Left renal cortex interstitium (tissue), 4 donors: ENCODE measurements at places on chromosomes 7 and 10. TPM values are rescaled to one million over a fixed set of nuclear protein-coding genes. Genes with fewer than 3 reads are reported as not detected.

STAMBPL1 gene
- polyA plus RNA-seq, result 2.2 TPM

HOXA9 gene
- polyA plus RNA-seq, result 113 TPM

PIP gene
- polyA plus RNA-seq, result not detected

DNA sequence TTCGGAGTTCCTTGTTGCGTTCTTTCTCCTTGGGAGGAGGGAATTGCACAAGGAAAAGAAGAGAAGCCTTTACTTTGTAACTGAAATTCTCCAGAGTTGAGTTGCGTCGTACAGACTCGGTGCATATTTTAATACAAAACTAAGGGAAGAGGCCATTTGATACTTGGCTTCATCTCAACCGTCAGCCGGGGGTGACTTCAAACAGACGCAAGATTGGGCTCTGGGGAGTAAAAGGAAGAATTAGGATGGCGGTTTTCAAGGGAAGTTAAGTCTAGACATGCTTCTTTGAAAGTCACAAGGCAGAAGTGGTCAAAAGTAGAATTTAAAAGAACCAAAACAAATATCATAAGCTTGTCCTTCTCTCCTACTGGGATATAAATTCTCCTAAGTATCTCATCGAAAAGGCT is 1.6 kb downstream of the PRR15 start:
- no peak for DNase-seq

DNA sequence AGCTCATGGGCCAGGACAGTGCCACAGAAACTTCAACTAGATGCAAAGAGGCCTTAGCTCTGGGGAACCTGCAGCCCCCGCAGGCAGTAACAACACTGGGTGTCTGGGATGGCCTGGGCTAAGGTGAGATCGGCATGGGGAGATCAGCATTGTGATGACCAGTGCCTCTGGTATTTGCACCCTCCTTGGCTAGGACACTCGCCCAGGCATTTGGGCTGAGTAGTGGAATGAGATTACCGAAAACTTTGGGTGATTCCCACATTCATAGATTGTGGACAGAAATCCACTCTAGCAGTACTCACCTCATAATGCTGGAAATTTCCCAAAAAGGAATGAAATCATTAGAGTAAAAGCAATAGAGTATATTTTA is 70.6 kb upstream of the ZMIZ2 start:
- no peak for DNase-seq

GRCh38 chr10:24054421-24054820 is 154.5 kb upstream of the KIAA1217 start:
- DNase-seq, result no peak

DNA sequence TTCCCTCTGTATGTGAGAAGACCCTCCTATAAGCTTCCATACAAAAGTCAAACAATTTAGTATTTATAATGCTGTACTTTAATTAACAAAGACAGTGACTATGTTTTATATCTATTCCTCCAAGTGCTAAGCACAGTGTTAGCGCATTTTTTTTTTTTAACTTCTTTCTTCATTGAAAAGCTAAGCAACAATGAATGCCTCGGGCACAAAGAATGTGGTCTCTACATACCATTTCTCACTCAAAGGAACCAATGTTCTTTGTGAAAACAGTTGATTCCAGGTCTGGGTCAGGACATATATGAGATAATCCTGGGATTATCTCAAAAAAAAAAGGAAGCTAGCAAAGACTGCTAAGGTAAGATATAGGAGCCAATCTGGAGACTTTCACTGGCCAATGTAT is 26.2 kb upstream of the REEP3 start:
- DNase-seq, result no peak

- no peak for DNase-seq
Observed at GRCh38 chr10:6148908-6149307, 53.8 kb upstream of the PFKFB3 start.
